ENCODE measurements at places on chromosomes 11 and 22.

- no peak for DNase-seq
Measured at GRCh38 chr11:63843041-63843440, 4.1 kb downstream of the MARK2 start.

- no peak for DNase-seq
Measured at GRCh38 chr11:113404859-113405430, 17.4 kb downstream of the ANKK1 start.

- no peak for DNase-seq
Measured at GRCh38 chr11:113553235-113553634, 78.0 kb upstream of the DRD2 start.

DNA sequence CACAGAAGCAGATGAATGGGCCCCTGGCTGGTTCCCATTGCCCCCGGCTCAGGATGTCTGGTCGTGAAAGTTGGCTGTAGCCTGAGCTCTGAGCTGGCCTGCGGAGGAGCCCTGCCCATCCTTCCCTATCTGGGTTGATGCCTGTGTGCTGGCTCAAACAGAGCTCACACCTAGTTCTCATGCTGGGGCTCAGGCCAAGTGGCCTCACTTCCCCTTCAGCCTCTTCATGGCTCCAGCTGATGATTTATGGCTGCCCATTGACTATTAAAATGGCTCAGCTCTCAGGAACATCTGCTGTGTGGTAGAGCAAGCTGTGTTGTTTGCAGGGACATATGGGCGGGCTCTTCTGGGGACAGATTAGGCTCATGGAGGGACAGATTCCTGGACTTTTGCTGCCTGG is 64.7 kb downstream of the ADAMTS15 start:
- no peak for DNase-seq

DNA sequence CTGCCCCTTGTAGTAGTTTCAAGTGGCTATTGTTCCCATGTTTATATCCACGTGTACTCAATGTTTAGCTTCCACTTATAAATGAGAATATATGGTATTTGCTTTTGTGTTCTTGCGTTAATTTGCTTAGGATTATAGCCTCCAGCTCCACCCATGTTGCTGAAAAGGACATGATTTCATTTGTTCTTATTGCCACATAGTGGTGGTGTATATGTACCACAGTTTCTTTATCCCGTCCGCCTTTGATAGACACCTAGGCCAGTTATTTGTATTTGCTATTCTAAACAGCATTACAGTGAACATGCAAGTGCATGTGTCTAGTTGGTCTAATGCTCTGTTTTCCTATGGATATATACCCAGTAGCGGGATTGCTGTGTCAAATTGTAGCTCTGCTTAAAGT is 6.8 kb downstream of the OR51B2 start:
- DNase-seq: no peak

DNA sequence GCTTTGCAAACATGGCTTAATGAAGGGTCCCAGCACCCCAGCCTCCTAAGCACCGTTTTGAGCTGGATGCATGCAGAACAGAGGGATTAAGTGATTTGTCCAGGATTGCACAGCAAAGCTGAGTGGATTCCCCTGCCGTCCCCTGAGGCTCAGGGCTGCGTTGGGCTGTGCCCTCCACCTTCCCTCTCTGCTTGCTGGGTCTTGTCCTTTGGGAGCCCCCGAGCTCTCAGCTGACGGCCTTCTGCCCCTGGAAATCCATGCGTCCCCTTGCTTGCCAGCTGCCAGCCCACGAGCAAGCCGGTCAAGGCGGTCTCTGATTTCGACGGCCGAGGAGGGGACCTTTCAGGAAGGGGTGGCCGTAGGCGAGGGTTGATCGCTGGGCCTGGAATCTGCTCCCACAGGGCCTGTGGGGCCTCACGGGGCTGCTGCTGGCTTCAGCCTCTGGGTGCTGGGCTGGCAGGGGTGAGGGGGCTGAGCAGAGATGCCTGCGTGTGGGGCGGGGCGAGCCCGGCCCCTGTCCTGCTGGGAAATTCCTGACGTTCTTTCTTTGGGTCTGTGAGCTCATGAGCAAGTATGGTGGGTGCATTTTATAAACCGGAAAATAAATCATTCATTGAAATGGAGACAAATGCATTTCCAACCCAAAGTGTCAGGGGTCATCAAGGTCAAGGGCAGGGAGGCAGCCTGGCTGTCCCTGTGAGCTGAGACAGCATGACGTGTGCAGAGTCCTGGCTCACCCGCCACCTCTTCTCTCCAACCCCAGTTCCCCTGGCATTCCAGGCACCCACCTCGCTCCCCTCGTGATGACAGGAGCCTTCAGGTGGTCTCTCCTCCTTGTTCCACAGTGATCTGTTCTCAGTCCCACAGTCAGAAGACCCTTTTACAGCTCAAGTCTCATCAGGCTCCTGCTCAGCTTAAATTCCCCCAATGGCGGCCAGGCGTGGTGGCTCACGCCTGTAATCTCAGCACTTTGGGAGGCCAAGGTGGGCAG is 28.1 kb downstream of the FGF4 start:
- DNase-seq: no peak

- DNase-seq: no peak
Measured at GRCh38 chr11:104968856-104969776, 742 bp upstream of the CASP4 start.

GRCh38 chr11:134044514-134045284 is 24.2 kb upstream of the JAM3 start:
- DNase-seq: no peak

DNA sequence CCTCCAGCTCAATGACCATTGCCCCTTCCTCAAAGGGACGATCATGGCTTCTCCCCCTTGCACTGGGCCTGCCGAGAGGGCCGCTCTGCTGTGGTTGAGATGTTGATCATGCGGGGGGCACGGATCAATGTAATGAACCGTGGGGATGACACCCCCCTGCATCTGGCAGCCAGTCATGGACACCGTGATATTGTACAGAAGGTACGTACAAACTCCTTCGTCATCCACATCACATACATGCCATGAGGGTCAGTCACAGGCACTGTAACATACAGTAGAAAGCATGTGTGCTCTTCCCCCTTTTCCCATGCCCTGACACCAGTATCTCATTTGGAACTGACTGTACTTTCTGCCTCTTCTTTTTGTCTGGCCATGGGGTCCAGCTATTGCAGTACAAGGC is 4.0 kb downstream of the TAF10 start:
- no peak for DNase-seq

GRCh38 chr22:28373831-28374230 is 305.8 kb downstream of the TTC28 start:
- no peak for DNase-seq

- no peak for DNase-seq
Measured at GRCh38 chr22:42794551-42795510, 62.2 kb downstream of the ARFGAP3 start.

DNA sequence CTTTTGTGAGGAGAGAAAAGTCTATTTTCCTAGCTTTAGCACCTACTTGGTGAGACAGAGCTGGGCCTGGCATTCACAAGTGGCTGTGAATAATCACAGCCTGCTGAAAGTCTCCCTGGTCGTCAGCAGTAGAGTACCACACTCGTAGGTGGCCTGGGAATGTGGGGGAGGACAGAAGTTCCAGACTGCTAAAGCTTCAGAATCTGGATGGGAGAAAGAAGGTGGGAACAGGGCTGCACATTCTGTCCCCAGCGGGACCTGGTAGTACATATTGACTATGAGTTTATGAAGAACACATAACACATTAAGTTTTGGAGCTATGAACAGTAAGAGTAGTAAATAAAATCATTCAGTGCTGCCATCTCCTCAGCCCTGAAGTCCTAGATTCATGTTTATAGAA is 19.0 kb upstream of the LIMK2 start:
- DNase-seq: no peak

- no peak for DNase-seq
Measured at GRCh38 chr11:126134461-126135155, 71.9 kb upstream of the CDON start.

GRCh38 chr11:69374110-69374945 is 80.4 kb downstream of the MYEOV start:
- no peak for DNase-seq

- no peak for DNase-seq
Measured at GRCh38 chr11:127118811-127119210, 118.2 kb upstream of the KIRREL3 start.
